ENCODE measurements at places on chromosomes 1 and 21. TPM values are rescaled to one million over a fixed set of nuclear protein-coding genes. Genes with fewer than 3 reads are reported as not detected.

AIRE gene
- not detected for total RNA-seq

LCK gene
- 4.1 TPM for total RNA-seq

AGT gene
- 42.0 TPM for total RNA-seq

RPTN gene
- total RNA-seq: not detected

LRRC38 gene
- not detected for total RNA-seq

SLAMF7 gene
- total RNA-seq: 2.7 TPM

CR2 gene
- total RNA-seq: 0.21 TPM

BCAS2 gene
- 31.0 TPM for total RNA-seq

WNT3A gene
- not detected for total RNA-seq

CD52 gene
- total RNA-seq: 2.7 TPM

NCSTN gene
- 49.4 TPM for total RNA-seq

PLA2G4A gene
- total RNA-seq: 8.8 TPM

GPR37L1 gene
- total RNA-seq: not detected

All from thoracic aorta (tissue), 2 donors.